ENCODE measurements at places on chromosomes 4 and X. TPM values are rescaled to one million over a fixed set of nuclear protein-coding genes. Genes with fewer than 3 reads are reported as not detected.

- DNase-seq: no peak
- H3K4me1 ChIP-seq: no peaks in the 10 kb centered on the region
- no peak overlapping the region for H3K27ac ChIP-seq
- H3K27me3 ChIP-seq: no peaks in the 10 kb centered on the region
These were observed 131.9 kb downstream of the REELD1 start for GRCh38 chr4:146346276-146346675.

GRCh38 chrX:1185561-1185960 is 26.9 kb downstream of the CRLF2 start:
- no peaks in the 10 kb centered on the region for H3K36me3 ChIP-seq
- DNase-seq: no peak
- no peaks in the 10 kb centered on the region for H3K27me3 ChIP-seq
- H3K27ac ChIP-seq: no peak overlapping the region
- H3K4me1 ChIP-seq: no peaks in the 10 kb centered on the region
- H3K4me3 ChIP-seq: no peak overlapping the region

The RNF212 gene
- total RNA-seq: not detected

- DNase-seq: no peak
- no peaks in the 10 kb centered on the region for H3K36me3 ChIP-seq
- H3K27ac ChIP-seq: no peak overlapping the region
- H3K4me3 ChIP-seq: no peak overlapping the region
- peaks cover 4% of the 10 kb centered on the region for H3K4me1 ChIP-seq
These were observed 48.3 kb downstream of the RAB33B start for GRCh38 chr4:139501927-139502899.

DNA sequence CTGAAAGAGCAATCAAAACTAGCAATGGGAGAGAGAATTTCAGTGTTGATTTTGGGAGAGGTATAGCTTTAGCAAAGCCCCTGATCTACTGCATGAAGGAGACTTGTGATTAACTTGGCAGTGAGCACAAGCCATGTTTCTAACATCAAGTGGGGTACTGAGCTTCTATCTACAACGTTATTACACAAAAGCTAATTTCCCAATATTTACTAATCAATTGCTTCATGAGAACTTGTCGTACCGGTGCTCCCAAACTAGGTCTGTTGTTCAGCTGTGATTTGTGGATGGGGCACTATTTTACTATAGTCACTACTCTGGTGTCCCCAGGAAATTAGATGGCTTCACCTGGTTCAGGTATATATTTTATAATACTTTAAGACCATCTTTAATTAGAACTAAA is 16.2 kb downstream of the ANK2 start:
- H3K4me3 ChIP-seq: no peak overlapping the region
- H3K27ac ChIP-seq: no peak overlapping the region
- peaks cover 14% of the 10 kb centered on the region for H3K4me1 ChIP-seq
- no peak for DNase-seq

GRCh38 chrX:18210470-18210869 is 10.2 kb downstream of the BEND2 start:
- no peak overlapping the region for H3K27ac ChIP-seq
- DNase-seq: no peak
- no peaks in the 10 kb centered on the region for H3K4me1 ChIP-seq
- H3K36me3 ChIP-seq: no peaks in the 10 kb centered on the region
- no peaks in the 10 kb centered on the region for H3K27me3 ChIP-seq

The PABPC1L2A gene
- total RNA-seq: not detected

DNA sequence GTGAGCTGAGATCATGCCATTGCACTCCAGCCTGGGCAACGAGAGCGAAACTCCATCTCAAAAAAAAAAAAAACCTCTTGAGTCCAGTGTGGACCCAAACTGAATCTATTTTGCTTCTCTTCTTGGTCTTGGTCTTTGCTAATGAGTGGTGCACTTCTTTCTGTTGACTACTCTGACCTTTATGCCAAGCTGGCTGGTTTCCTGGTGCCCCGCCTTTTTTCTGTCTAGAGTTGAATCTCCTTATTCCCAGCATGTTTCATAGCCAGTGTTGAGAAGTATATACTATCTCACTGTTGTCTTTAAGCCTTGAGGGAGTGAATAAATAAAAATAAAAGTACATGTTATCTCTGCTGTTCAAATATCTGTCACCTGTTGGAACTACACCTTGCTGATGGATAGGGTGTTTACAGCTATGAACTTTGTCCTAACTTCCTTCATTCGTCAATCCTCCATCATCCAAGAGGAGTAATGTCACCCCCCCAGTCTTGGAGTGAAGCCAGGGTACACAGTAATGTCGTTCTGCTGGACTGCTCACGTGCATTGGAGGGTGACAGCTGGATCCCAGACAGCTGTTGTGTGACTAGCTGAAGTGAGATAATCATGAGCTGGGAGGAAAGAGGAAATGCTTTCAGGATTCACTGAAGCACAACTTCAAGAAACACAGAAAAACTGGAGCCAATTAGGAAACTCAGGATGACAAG is 99.3 kb upstream of the PRKG2 start:
- no peaks in the 10 kb centered on the region for H3K27me3 ChIP-seq
- H3K4me3 ChIP-seq: no peak overlapping the region
- no peaks in the 10 kb centered on the region for H3K4me1 ChIP-seq
- no peak for DNase-seq
- no peak overlapping the region for H3K27ac ChIP-seq

The ATP7A gene
- total RNA-seq: 4.9 TPM

GRCh38 chr4:159266981-159267868 is 164.3 kb downstream of the RAPGEF2 start:
- peak overlapping the region; percentile 42 for H3K4me3 ChIP-seq
- peaks cover 42% of the 10 kb centered on the region for H3K4me1 ChIP-seq
- H3K27ac ChIP-seq: peak overlapping the region; percentile 56
- H3K27me3 ChIP-seq: no peaks in the 10 kb centered on the region
- no peak for DNase-seq

DNA sequence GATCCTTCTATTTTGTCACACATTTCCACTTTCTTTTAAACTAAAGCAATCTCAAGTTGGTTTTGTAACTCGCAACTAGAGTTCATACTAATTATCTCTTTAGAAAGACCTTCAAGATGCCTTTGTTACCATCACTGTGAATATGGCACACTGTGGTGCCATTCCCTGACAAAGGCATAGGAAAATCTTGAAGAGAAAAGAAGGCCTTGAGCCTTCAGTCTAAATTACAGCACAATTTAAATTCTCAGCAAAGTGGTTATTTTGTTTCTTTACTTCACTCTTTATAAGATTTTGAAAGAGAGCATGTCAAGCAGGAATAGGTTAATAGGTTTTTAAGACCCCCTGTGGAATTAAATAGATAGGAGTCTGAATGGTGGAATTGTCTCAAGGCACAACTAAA is 89.0 kb upstream of the BANK1 start:
- no peaks in the 10 kb centered on the region for H3K27me3 ChIP-seq
- no peaks in the 10 kb centered on the region for H3K36me3 ChIP-seq
- no peak overlapping the region for H3K4me3 ChIP-seq
- H3K27ac ChIP-seq: no peak overlapping the region

The CUL4B gene
- 14.6 TPM for total RNA-seq

DNA sequence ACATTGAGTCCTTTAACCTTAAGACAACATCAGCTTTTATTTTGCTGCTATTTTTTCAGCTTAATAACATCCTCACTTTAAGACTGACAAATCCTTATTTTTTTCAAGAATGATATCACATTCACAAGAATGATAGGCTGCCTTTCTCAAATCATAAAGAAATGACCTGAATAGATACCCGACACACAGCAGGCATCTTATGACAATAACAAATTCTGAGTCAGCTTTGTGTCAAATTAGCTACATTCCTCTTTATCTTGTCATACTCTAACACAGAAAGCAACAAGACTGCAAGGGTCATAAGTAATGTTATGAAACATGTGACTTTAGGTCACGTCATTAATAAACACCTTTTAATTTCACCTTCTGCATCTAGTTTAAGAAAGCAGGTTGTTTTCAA is 2387.6 kb downstream of the PCDH7 start:
- H3K27ac ChIP-seq: no peak overlapping the region
- H3K4me1 ChIP-seq: no peaks in the 10 kb centered on the region

DNA sequence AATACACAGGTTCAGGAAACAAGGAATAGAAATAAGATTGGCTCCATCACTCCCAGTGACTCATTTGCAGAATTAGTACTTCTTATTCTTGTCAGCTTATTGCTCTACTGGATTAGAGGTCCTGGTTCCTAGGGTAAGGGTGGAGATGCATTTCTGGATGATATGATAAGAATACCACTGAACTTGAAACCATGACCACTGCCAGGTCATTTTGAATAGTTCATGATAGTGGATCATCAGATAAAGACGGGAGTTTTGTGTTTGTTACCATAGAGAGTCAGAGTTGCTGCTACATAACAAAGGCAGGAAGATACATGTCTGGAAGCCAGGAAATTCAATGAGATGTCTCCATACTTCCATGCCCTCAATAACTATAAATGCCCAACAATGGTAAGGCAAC is 109.2 kb upstream of the FAT1 start:
- H3K4me1 ChIP-seq: no peaks in the 10 kb centered on the region
- no peak overlapping the region for H3K27ac ChIP-seq
- no peak for DNase-seq

The GPRIN3 gene
- 3.1 TPM for total RNA-seq

GRCh38 chrX:54641530-54641929 is 111.5 kb downstream of the GNL3L start:
- no peaks in the 10 kb centered on the region for H3K36me3 ChIP-seq
- peaks cover 13% of the 10 kb centered on the region for H3K4me1 ChIP-seq
- no peaks in the 10 kb centered on the region for H3K27me3 ChIP-seq

The IL1RAPL1 gene
- total RNA-seq: not detected

DNA sequence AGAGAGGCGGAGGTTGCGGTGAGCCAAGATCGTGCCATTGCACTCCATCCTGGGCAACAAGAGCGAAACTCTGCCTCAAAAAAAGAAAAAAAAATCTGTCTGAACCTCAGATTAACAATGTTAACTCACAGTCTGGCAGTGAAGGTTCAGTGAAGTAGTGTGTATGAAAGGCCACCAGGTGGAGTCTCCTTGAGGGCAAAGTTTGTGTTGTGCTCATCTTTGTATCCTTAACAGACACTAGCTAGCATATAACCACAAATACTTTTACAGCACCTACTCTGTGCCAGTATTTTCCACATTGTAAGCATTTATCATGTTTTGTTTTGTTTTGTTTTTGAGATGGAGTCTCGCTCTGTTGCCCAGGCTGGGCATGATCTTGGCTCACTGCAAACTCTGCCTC is 46.0 kb upstream of the MGST2 start:
- no peaks in the 10 kb centered on the region for H3K4me1 ChIP-seq
- H3K27ac ChIP-seq: no peak overlapping the region
- H3K27me3 ChIP-seq: no peaks in the 10 kb centered on the region
- no peak for DNase-seq
- H3K36me3 ChIP-seq: no peaks in the 10 kb centered on the region

The TEX13C gene
- total RNA-seq: not detected

The DOCK11 gene
- total RNA-seq: 2.8 TPM

GRCh38 chr4:2253160-2254084 is 8.5 kb downstream of the MXD4 start:
- H3K4me1 ChIP-seq: peaks cover 61% of the 10 kb centered on the region
- H3K27me3 ChIP-seq: no peaks in the 10 kb centered on the region
- no peak overlapping the region for H3K4me3 ChIP-seq
- no peak overlapping the region for H3K27ac ChIP-seq

GRCh38 chrX:123917069-123917468 is 44.4 kb upstream of the STAG2 start:
- no peak overlapping the region for H3K4me3 ChIP-seq
- no peaks in the 10 kb centered on the region for H3K36me3 ChIP-seq
- no peaks in the 10 kb centered on the region for H3K27me3 ChIP-seq

The KLHL4 gene
- total RNA-seq: 0.18 TPM

DNA sequence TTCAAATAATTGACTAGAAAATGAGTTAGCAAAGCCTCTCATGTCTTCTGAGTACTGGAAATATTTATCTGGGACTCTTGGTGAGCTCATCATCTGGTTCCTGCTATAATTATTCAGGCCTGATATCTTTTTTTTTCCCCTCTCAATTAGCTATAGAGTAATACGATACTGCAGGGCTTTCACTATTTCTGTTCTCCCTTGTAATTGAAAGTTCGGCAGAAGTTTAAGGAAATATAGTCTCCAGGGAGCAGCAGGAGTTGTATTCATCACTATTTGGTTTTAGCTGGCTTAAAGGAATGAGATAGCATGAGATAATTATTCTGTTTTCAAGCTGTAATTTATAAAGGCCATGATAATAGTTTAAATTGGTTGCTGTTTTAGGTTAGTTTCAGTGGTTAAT is 378.6 kb upstream of the EPHA5 start:
- H3K4me3 ChIP-seq: no peak overlapping the region
- H3K27ac ChIP-seq: no peak overlapping the region
- no peaks in the 10 kb centered on the region for H3K27me3 ChIP-seq

The PDGFRA gene
- 23.1 TPM for total RNA-seq

DNA sequence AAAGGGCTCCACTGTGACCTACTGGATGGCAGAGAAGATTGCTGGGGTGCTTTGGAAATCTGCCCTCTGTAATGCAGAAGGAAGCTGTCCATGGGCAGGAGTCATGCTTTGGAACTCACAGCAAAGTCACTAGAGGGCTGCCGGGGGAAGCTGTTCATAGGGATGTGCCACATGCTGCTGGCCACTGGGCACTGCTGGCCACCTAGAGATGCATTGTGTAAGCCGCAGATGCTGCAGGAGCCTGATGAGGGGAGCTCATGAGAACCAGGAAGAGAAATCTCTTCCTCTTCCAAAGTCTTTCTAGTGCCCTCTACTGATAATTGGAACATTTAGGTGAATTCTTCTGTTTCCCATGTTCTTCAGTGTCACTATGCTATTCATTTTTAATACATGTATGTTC is 31.2 kb upstream of the UXT start:
- DNase-seq: no peak
- no peak overlapping the region for H3K4me3 ChIP-seq
- H3K27me3 ChIP-seq: no peaks in the 10 kb centered on the region
- H3K4me1 ChIP-seq: no peaks in the 10 kb centered on the region

DNA sequence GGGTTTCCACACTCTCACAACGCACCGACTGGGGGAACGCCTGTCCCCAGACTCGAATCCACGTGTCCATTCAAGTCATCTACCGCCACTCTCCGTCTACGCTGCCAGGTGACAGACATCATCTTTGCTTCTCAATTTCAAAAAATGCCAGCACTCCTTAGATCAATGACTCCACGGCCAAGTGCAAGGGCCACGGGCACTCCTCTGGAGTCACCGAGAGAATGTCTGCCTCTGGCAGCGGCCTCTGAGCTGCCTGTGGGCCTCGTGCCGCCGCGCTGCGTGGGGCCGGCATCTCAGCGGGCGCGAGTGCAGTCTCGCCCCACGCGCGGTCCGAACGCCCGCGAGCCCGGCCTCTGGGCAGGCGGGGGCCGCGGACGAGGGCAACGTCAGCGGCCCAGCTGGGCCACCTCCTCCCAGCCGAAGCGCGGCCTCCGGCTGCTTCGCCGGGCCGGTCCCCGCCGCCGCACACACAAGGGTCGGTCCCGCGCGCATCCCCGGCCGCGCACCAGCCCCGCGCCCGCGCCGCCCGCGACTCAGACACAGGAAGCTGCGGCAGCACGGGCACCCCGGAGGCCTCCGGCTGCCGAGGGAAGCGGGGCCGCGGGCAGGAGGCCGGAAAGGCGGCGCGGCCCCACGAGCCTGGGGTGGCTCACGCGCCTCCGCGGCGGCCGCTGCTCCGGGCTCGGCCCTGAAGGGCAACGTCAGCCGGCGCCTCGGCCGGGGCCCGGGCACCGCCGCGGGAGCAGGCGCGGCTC is 450 bp downstream of the ACSL1 start:
- no peaks in the 10 kb centered on the region for H3K27me3 ChIP-seq
- peaks cover 50% of the 10 kb centered on the region for H3K4me1 ChIP-seq
- H3K4me3 ChIP-seq: peak overlapping the region; percentile 64
- no peaks in the 10 kb centered on the region for H3K36me3 ChIP-seq
- peak; percentile 52 for DNase-seq

GRCh38 chr4:185513489-185514181 is 21.7 kb downstream of the PDLIM3 start:
- peaks cover 86% of the 10 kb centered on the region for H3K4me1 ChIP-seq
- H3K27me3 ChIP-seq: no peaks in the 10 kb centered on the region
- DNase-seq: peak; percentile 75
- H3K4me3 ChIP-seq: no peak overlapping the region
